RWPE2 (cell line): ENCODE measurements at places on chromosomes 2 and 18.

GRCh38 chr2:138078153-138078552 is 113.9 kb downstream of the HNMT start:
- DNase-seq, result no peak
- peaks cover 17% of the 10 kb centered on the region for H3K4me1 ChIP-seq
- no peak overlapping the region for H3K4me3 ChIP-seq

- no peaks in the 10 kb centered on the region for H3K36me3 ChIP-seq
- peaks cover 8% of the 10 kb centered on the region for H3K4me1 ChIP-seq
- no peak overlapping the region for H3K4me3 ChIP-seq
- no peaks in the 10 kb centered on the region for H3K27me3 ChIP-seq
These were observed 90.6 kb upstream of the LPIN2 start for GRCh38 chr18:3103576-3103975.

DNA sequence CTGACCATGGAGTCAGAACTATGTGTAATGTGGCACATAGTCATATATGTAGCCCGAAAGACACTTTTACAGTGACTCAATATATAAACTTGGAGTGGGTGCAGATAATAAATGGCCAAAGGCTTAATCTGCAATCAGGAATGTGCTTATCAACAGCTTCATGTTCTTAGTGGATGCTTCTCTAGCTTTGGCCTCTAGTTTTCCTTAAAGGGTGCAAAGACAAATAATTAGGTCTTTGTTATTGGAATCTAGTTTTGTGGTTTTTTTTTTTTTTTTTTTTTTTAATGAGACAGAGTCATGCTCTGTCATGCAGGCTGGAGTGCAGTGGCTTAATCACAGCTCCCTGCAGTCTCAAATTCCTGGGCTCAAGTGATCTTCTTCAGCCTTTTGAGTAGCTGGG is 625.6 kb downstream of the EPHA4 start:
- H3K27ac ChIP-seq, result no peak overlapping the region
- no peak for DNase-seq
- H3K4me1 ChIP-seq, result no peaks in the 10 kb centered on the region

DNA sequence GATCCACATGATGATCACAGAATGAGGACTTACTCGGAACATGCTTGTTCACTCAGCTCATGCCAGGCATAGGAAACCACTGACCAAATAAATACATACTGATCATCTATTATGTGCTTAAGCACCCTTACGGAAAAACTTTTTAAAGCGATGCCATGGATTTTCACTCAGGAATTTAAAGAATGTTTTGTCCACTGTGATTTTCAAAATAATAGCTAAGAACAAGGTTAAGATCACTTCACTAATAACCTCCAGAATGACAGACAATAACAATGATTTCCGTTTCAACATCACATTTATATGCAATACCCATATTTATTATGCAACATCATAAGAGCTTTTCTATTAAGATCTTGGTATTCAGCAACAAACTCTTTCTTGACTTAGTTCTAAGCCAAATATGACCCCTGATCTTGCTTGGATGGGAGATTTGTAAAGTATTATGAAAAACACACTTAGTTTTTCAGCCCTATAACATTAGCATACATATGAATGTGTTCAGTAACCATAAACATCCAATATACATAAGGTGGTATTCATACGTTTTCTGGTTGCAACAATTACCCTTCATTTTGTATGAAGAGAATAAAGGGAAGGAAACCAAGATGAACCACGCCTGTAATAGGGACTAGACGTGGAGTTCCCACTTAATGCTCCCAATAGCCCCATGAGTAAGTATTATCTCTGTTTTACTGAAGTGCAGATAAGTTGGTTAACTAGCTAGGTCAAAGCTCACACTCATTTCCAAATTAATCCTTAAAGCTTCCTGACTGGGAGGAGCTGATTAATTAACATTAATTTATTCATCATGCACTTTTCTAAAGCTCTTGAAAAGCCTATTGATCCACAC is 1.9 kb downstream of the CD302 start:
- no peak overlapping the region for H3K4me3 ChIP-seq
- no peak for DNase-seq
- H3K27ac ChIP-seq, result no peak overlapping the region

DNA sequence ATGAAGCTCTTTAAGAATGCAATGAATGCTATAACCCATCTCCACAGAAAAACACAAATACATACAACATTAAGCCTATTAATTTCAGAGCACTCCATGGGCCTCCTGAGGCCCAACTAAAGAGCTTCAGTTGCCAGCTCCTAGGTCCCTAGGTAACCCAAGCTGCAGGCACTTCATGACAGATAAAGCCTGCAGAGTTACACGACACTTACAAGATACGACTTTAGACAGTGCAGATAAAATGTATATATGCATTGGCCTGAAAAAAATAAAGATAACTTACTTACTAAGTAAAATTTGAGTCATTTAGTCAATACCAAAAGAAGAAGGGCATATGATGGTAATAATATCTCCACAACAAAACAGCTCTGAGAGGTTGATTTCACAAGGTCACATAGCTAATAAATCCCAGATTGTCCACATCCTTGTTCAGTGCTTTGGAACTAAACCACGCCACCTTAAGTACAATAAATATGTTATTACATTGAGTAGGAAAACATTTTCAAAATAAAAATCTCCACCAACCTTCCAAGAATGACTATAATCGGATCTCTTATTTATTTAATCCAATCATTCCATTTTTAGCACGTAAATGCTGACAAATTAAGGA is 3.4 kb downstream of the MAP4K3 start:
- no peak overlapping the region for H3K27ac ChIP-seq
- no peak overlapping the region for H3K4me3 ChIP-seq
- H3K36me3 ChIP-seq, result no peaks in the 10 kb centered on the region

GRCh38 chr2:223513771-223514455 is 88.2 kb downstream of the SCG2 start:
- no peak overlapping the region for H3K27ac ChIP-seq
- no peaks in the 10 kb centered on the region for H3K27me3 ChIP-seq
- peaks cover 3% of the 10 kb centered on the region for H3K4me1 ChIP-seq

- no peak overlapping the region for H3K27ac ChIP-seq
- no peaks in the 10 kb centered on the region for H3K27me3 ChIP-seq
- no peaks in the 10 kb centered on the region for H3K4me1 ChIP-seq
- H3K4me3 ChIP-seq, result no peak overlapping the region
- H3K36me3 ChIP-seq, result no peaks in the 10 kb centered on the region
These were observed 367.1 kb downstream of the GPD2 start for GRCh38 chr2:156803243-156803642.

DNA sequence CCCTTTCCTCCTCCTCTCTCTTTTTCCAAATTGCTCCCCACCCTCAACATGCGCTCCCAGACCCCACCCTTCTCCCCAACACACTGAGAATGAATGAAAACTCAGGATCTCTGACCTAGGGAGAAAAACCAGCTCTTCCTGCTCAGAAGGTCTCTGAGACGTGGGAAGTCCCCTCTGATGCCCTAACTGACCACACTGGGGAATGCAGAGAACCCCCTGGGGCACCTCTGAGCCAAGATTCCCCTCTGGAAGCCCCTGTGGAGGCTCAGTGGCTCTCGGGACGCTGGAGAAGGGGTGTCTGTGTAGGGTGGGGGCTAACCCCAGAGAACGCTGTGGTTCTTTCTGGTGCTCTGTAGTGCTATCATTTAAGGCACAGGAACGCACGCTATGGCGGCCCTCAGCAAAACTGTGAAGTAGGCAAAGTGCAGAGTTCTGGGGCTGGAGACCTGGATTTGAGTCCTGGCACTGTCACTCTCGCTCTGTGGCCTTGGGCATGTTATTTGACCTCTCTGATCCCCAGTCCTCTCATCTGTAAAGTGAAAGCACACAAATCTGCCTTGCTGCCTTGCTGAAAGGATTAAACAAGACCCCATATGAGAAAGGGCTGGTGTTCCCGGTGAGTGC is 17.1 kb downstream of the ATOH8 start:
- DNase-seq, result no peak
- no peaks in the 10 kb centered on the region for H3K36me3 ChIP-seq
- peaks cover 14% of the 10 kb centered on the region for H3K4me1 ChIP-seq
- H3K4me3 ChIP-seq, result no peak overlapping the region
- no peaks in the 10 kb centered on the region for H3K27me3 ChIP-seq

- no peak for DNase-seq
- H3K27me3 ChIP-seq, result no peaks in the 10 kb centered on the region
- no peak overlapping the region for H3K4me3 ChIP-seq
- no peaks in the 10 kb centered on the region; the same call in 1 of the 2 replicates for H3K36me3 ChIP-seq
These were observed 82.8 kb downstream of the MEIS1 start for GRCh38 chr2:66517772-66518171.

- no peaks in the 10 kb centered on the region for H3K4me1 ChIP-seq
- H3K36me3 ChIP-seq, result no peaks in the 10 kb centered on the region
- H3K4me3 ChIP-seq, result no peak overlapping the region
- H3K27ac ChIP-seq, result no peak overlapping the region
- peaks cover 26% of the 10 kb centered on the region for H3K27me3 ChIP-seq
- DNase-seq, result no peak
These were observed 120.4 kb downstream of the RNF144A start for GRCh38 chr2:7037340-7038333.

DNA sequence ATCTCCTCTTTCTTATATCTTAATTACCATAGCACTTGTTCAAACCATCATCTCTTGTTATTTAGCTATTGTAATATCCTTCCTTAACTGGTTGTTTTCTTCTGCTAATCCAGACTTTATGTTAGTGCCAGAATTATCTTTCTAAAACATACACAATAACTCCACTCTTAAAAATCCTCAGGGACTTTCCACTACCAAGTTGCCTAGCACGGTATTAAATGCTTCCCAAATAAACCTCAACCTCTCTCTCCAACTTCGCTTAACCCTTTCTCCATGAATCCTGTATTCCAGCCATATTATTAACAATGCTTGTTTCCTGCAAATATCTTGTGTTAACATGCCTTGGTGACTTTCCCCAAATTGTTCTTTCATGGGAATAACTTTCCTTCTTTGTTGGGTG is 84.5 kb downstream of the FAM228A start:
- no peaks in the 10 kb centered on the region for H3K4me1 ChIP-seq
- no peak overlapping the region for H3K4me3 ChIP-seq
- no peak for DNase-seq
- H3K36me3 ChIP-seq, result peaks cover 23% of the 10 kb centered on the region

- no peak overlapping the region for H3K27ac ChIP-seq
- no peaks in the 10 kb centered on the region for H3K4me1 ChIP-seq
- H3K27me3 ChIP-seq, result no peaks in the 10 kb centered on the region
- H3K36me3 ChIP-seq, result no peaks in the 10 kb centered on the region
- no peak for DNase-seq
- no peak overlapping the region for H3K4me3 ChIP-seq
These were observed 219.8 kb downstream of the ZRANB3 start for GRCh38 chr2:135311268-135311667.

DNA sequence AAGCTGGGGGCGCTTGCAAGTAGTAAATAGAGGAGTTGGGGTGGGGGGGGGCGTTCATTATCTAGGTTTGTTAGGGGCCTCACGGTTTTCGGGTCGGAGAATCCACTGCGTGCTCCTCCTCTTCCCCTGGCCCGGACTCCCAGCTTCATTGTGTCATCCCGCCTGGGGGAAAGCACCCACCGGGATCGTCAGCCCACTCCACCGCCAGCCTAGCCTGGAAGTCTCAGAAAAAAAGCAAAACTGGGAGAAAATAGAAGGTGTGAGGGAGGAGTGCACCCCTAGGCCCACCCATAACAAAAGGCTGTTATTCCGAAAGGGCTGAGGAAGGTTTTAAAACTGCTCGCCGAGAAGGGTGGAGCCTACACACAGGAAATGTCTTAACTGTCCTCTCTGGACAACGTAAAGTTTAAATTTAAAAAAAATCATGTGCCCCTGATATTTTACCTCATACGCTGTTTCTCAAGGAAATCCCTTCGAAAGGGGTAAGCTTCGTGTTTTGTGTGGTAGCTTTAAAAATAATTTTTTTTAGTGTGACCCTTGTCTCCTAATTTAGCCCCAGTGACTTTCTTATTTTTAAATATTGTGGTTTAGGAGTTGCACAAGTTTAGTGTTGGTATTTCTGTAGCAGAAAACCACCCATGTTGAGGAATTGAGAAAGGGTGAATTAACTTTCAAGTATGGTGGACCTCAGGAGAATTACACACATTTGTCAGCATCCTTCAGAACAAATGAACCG is 104.2 kb downstream of the SPTBN1 start:
- peak overlapping the region; percentile 95 for H3K27ac ChIP-seq
- H3K36me3 ChIP-seq, result peaks cover 3% of the 10 kb centered on the region; the same call in 1 of the 2 replicates
- H3K4me1 ChIP-seq, result peaks cover 35% of the 10 kb centered on the region
- no peaks in the 10 kb centered on the region for H3K27me3 ChIP-seq
- DNase-seq, result peak; percentile 65

DNA sequence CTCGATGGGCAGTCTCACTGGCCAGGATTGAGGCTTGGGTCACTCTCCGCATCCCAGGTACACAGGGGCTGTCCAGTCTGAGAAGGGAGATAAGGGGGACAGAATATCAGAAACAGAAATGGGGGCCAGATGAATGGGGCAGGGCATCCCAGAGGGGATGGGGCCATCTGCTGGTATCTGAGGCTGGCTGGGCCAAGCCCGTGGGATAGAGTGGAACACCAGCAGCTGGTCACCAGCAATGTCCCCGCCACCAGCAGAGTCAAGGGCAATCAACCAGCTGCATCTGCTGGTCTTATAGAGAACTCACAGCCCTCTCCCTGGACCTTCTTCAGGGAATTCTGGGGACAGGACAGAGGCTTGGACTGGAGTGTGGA is 128.8 kb upstream of the HAAO start:
- H3K36me3 ChIP-seq, result no peaks in the 10 kb centered on the region
- peaks cover 32% of the 10 kb centered on the region for H3K4me1 ChIP-seq
- H3K27me3 ChIP-seq, result no peaks in the 10 kb centered on the region

GRCh38 chr2:120239488-120240287 is 13.0 kb upstream of the RALB start:
- no peak overlapping the region for H3K4me3 ChIP-seq
- peak overlapping the region; percentile 76 for H3K27ac ChIP-seq
- no peak for DNase-seq
- H3K4me1 ChIP-seq, result peaks cover 26% of the 10 kb centered on the region

- H3K27ac ChIP-seq, result no peak overlapping the region
- H3K4me1 ChIP-seq, result no peaks in the 10 kb centered on the region
- no peaks in the 10 kb centered on the region for H3K27me3 ChIP-seq
These were observed 122.5 kb downstream of the PRPF40A start for GRCh38 chr2:152594792-152595191.

- H3K36me3 ChIP-seq, result no peaks in the 10 kb centered on the region
- no peak overlapping the region for H3K27ac ChIP-seq
- DNase-seq, result no peak
- no peak overlapping the region for H3K4me3 ChIP-seq
- no peaks in the 10 kb centered on the region for H3K27me3 ChIP-seq
These were observed 480.0 kb downstream of the RIT2 start for GRCh38 chr18:42635378-42636048.

DNA sequence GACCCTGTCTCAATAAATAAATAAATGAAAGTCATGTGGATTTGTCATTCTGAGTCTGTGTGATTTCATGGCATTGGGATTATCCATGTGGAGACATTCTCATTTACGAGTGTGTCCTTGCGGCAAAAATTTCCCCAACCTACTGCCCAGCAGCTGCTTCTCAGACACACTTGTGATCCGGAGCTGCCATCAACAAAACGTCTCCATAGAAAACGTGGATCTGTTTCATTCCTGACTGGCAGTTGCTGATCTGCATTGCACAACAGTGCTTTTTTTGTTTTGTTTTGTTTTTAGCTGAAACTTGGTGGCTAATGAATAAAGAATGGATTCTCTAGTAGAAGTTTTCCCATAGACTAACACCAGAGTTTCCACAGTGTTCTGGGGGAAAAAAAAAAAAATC is 74.7 kb downstream of the TGIF1 start:
- H3K4me1 ChIP-seq, result no peaks in the 10 kb centered on the region
- H3K4me3 ChIP-seq, result no peak overlapping the region
- H3K27ac ChIP-seq, result no peak overlapping the region
- H3K36me3 ChIP-seq, result no peaks in the 10 kb centered on the region
